Activated B cell treated with CpG ODN at 0.5 μM for 24 hours (primary cell): ENCODE measurements at places on chromosomes 1 and 21.

GRCh38 chr1:8598060-8598724 lies 219.2 kb downstream of the RERE start:
- no peak overlapping the region for H3K27ac ChIP-seq
- peaks cover 29% of the 10 kb centered on the region for H3K36me3 ChIP-seq
- no peak for DNase-seq
- H3K4me1 ChIP-seq, result peaks cover 32% of the 10 kb centered on the region

DNA sequence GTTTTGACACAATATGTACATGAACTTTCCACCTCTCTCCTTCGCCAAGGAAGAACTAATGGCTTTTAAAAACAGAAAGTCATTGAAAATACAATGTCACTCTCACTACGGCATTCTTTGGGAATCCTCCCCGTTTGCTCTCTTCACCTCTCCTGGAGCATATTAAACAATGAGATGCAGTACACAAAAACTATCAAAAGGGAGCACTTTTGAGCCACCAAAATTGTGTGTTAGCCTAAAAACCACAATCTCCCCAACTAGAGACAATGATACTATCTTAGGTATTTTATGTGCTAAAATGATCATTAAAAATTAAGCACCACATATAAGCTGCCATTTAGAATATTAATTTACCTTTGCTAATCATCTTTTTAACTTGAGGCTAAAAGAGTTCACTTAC lies 425.5 kb downstream of the KCTD3 start:
- H3K4me1 ChIP-seq, result no peaks in the 10 kb centered on the region
- H3K27ac ChIP-seq, result no peak overlapping the region
- no peaks in the 10 kb centered on the region for H3K27me3 ChIP-seq

DNA sequence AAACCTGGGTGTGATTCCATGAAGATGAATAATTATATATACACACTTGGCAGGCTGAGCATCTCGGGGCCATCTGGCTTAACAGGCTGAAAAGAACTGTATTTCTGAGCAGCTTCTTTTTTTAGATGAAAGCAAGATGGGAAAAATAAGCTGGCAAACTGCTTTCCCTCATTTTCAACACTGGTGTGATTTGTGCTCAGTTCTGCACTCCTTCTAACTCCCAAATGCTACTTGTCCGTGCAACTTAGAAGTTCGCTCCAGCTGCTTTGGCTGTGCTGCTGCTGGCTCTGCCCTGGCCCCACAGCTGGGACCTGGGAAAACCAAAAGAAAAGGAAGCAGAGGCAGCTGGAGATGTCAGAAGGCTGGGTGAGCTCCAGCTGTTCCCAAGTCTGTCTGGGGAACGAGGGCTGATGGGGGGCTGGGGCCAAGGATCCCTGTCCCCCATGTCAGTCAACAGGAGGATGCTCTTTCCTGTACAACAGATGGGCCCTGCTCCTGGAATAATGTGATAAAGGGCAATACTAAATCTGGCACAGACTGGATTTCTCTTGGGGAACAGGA lies 44.9 kb downstream of the PAFAH2 start:
- H3K4me1 ChIP-seq, result no peaks in the 10 kb centered on the region
- no peak overlapping the region for H3K27ac ChIP-seq
- peaks cover 3% of the 10 kb centered on the region for H3K36me3 ChIP-seq
- no peak overlapping the region for H3K4me3 ChIP-seq

DNA sequence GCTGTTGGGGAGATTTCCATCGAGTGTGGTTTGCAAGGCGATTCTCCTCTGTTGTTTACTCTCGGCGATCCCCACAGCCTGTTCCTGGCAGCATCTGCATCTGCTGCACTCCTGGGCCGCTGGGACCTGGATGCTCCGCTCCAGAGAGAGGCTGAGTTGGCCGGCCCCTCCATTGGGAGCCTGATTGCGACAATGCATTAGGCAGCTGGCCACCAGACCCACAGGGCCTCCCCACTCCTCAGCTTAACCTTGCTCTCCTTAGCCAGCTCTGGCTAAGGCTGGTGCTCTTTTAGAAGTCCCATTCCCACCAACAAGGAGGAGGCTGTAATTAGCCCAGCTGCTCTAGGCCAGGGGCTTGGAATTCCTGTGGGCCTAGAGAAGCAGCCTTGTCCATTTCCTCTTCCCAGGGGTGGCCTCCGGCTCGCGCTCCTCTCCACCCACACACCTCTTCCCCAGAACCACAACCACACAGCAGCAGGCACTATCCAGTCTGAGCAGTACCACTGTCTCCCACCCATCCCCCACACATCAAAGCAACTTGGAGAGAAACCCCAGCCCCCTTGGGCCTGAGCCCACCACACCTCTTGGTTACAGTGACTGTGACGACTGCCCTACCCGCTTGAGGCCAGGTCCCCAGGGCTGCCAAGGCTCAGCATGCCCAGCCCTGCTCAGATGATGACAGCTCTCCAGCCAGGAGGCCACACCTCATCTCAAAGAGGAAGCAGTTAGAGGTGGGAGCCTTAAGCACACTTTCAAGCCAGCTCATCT lies 193.8 kb upstream of the EDN2 start:
- peaks cover 49% of the 10 kb centered on the region for H3K4me1 ChIP-seq
- no peak for DNase-seq
- peak overlapping the region; percentile 44 for H3K27ac ChIP-seq
- no peaks in the 10 kb centered on the region for H3K27me3 ChIP-seq
- H3K4me3 ChIP-seq, result no peak overlapping the region
- no peaks in the 10 kb centered on the region for H3K36me3 ChIP-seq

DNA sequence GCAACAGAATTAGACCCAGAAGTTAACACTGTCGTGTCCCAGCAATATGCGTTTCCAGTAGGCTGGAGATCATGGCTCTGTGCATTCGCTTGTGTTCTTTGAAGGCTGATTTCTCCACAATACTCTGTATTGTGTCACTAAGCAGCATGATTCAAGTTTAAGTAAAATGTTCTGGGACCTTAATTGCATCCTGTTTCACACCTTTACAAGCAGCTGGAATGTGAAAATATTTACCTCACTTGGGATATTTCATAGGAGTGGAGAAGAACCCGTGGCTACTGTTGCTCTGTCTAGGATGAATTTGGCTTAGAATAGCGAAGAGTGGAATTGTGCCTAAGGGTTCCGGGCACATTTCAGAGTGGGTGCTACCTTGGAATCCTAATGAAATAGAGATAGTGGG lies 6.3 kb downstream of the PTGFRN start:
- no peak for DNase-seq
- H3K36me3 ChIP-seq, result no peaks in the 10 kb centered on the region
- H3K27me3 ChIP-seq, result no peaks in the 10 kb centered on the region
- H3K4me3 ChIP-seq, result no peak overlapping the region
- no peak overlapping the region for H3K27ac ChIP-seq

GRCh38 chr1:31796707-31797106 lies 19.1 kb downstream of the SPOCD1 start:
- no peak for DNase-seq
- peaks cover 11% of the 10 kb centered on the region for H3K4me1 ChIP-seq
- H3K27ac ChIP-seq, result no peak overlapping the region
- H3K27me3 ChIP-seq, result peaks cover 18% of the 10 kb centered on the region
- H3K4me3 ChIP-seq, result no peak overlapping the region

GRCh38 chr21:45611296-45611695 lies 32.2 kb upstream of the PCBP3 start:
- H3K4me1 ChIP-seq, result peaks cover 17% of the 10 kb centered on the region
- H3K36me3 ChIP-seq, result no peaks in the 10 kb centered on the region
- H3K4me3 ChIP-seq, result no peak overlapping the region
- DNase-seq, result no peak

DNA sequence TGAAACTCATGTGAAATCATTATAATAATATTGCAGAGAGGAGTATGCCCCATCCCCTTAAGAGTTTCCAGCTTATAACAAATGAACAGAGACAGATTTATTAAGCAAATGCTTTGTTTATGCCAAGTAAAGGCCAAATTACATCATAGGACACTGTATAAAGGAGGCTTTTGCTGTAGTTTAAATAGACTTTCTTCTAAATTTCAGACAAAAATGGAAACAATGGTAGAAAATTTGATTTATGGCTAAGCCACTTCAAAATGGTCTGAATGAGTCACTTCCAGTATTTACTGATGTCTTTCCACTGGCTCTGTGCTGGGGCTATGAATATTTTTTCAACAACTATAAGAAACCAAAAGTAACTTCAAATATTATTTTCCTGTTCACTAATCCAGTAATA lies 81.1 kb upstream of the ST6GALNAC5 start:
- DNase-seq, result no peak
- H3K27me3 ChIP-seq, result no peaks in the 10 kb centered on the region
- no peaks in the 10 kb centered on the region for H3K36me3 ChIP-seq
- H3K27ac ChIP-seq, result no peak overlapping the region

GRCh38 chr1:85366391-85367170 lies 90.1 kb upstream of the BCL10 start:
- no peak overlapping the region for H3K27ac ChIP-seq
- no peaks in the 10 kb centered on the region for H3K4me1 ChIP-seq
- no peaks in the 10 kb centered on the region for H3K27me3 ChIP-seq
- DNase-seq, result no peak

DNA sequence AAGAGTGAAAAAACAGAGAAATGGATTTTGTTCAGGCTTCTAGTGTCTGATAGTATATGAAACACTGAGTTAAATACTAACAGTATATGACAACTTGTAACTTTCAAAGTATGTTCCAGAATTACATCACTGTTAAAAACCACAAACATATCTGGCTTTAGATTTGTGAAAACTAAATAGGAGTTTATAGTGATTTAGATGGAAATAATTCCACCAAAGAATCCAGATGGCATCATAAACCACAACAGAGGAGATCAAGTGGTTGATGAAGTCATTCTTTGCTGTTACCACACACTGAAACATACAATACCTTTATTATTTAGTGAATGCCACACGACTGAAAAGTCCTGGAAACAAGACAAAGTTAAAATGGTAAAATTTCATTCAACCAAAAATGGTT lies 37.2 kb downstream of the ALG14 start:
- no peaks in the 10 kb centered on the region for H3K36me3 ChIP-seq
- no peaks in the 10 kb centered on the region for H3K4me1 ChIP-seq
- H3K27me3 ChIP-seq, result no peaks in the 10 kb centered on the region
- DNase-seq, result no peak

- no peaks in the 10 kb centered on the region for H3K4me1 ChIP-seq
- peaks cover 27% of the 10 kb centered on the region for H3K36me3 ChIP-seq
- H3K27ac ChIP-seq, result no peak overlapping the region
- no peak overlapping the region for H3K4me3 ChIP-seq
These were observed 23.4 kb upstream of the NUF2 start for GRCh38 chr1:163298365-163298764.

- H3K4me1 ChIP-seq, result peaks cover 4% of the 10 kb centered on the region
- no peaks in the 10 kb centered on the region for H3K27me3 ChIP-seq
These were observed 31.0 kb downstream of the SLC45A1 start for GRCh38 chr1:8348777-8349472.

DNA sequence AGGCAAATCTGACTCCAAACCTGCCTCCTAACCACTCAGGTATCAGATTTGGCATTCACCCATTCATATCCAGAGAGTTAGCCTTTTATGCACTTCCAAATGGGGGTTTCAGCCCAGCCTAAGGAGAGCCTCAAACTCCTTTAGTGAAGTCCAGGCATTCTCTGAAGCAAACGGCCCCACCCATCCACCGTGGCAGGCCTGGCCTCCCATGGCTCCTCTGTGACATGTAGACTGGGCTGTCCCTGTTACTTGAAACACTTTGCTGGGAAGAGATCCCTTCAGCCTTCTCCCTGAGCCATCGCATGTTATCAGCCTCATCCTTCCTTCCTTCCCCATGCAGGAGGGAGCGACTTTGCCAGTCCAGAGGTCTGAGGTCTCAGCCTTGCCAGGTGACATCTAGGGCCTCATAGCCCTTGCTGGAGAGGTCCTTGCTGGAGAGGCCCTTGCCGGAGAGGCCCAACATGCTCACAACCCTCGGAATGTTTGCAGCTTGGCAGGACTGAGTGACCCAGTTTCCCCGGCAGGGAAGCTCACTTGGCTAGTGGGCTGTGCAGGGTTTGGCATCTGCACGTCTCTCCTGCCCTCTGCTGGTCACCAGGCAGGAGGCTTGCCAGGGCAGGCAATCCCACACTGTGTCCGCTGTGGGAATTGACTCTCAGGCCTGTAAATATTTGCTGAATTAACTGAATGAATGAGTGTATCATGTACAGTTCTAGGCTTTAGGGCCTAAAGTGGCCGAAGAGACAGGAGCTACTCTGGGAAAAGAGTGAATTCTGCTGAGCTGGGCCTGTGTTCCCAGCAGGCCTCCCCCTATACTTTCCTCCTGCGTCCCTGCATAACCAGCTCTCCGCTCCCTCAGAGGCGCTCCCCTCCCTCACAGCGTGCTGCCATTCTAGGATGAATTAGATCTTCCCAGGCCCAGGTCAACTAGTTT lies 26.7 kb upstream of the RBM15 start:
- H3K27me3 ChIP-seq, result no peaks in the 10 kb centered on the region
- no peak overlapping the region for H3K4me3 ChIP-seq
- no peak overlapping the region for H3K27ac ChIP-seq
- peak; percentile 52 for DNase-seq

GRCh38 chr1:165897326-165898303 lies 70.2 kb downstream of the UCK2 start:
- no peak overlapping the region for H3K4me3 ChIP-seq
- peaks cover 33% of the 10 kb centered on the region for H3K36me3 ChIP-seq
- H3K4me1 ChIP-seq, result no peaks in the 10 kb centered on the region
- H3K27ac ChIP-seq, result no peak overlapping the region
- DNase-seq, result no peak
